ENCODE measurements at places on chromosomes 16 and 17.
A peak's percentile ranks its signal among the peaks of the same experiment; 100 is the strongest.

- DNase-seq: no peak
These were observed 13.4 kb downstream of the RTN4RL1 start for GRCh38 chr17:2011411-2012371.

DNA sequence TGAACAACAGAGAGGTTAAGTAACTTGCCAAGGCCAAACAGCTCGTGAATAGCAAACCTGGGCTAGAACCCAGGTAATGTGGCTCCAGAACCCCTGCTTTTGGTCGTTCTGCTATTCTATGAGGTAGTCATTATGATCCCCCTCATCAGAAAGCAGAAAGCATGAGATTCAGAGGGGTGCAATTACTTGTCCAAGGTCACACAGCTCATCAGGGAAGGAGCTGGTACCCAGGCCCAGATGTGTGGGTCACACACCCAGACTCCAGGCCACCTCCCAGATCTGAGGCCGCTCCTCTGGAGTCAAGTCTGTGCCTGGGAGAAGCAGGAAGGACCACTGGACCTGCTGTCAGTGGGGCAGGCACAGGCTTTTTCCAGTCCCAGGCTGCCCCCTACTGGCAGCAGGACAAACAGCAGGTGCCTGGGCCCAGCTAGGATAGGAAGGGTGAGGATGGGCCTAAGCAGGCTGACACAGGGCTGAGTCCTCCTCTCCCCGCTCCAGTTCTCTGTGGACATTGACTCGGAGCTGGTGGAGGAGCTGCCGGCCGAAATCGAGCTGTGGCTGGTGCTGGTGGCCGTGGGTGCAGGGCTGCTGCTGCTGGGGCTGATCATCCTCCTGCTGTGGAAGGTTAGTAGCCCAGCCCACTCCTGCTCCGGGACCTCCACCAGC, 7.8 kb upstream of the PDK2 start:
- DNase-seq: peak; percentile 74

GRCh38 chr16:21614896-21615295, 15.5 kb downstream of the METTL9 start:
- DNase-seq: no peak

GRCh38 chr16:8878523-8878911, 3.6 kb upstream of the LITAFD start:
- no peak for DNase-seq

- DNase-seq: no peak
These were observed 10.3 kb downstream of the CENPV start for GRCh38 chr17:16342979-16343378.

DNA sequence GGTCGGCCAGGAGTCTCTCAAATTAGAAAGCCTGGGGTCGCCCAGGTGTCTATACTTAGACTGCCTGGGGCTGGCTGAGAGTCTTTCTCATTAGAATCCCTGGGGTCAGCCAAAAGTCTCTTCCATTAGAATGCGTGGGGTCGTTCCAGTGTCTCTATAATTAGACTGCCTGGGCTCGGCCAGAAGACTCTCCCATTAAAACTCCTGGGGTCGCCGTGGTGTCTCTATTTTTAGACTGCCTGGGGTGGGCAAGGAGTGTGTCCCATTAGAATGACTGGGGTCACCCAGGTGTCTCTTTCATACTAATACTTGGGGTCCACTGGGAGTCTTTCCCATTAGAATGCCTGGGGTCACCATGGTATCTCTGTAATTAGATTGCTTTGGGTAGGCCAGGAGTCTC, 2227.7 kb downstream of the TP53TG3F start:
- no peak for DNase-seq

GRCh38 chr17:66276328-66276937, 26.0 kb upstream of the PRKCA start:
- peak; percentile 22 for DNase-seq

DNA sequence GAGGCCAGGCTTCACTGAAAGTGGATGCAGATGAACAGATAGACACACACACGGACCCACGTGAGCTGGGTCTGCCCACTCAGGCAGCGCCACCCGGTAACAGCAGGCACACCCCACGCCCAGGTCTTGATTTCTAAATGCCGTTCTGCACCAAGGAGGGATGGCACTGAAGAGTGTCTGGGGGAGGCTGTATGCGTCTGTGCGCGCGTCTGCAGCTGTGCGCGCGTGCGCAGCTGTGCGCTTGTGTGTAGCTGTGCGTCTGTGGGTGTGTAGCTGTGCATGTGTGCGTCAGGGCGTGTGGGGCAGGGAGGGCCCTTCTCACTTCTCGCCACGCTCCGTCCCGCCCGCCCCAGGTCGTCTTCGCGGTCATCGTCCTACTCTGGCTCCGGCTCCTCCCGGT, 15.5 kb upstream of the IL17C start:
- no peak for DNase-seq

GRCh38 chr17:7555320-7555948, 3.1 kb upstream of the TNFSF13 start:
- DNase-seq: no peak

GRCh38 chr16:17342031-17342430, 128.7 kb downstream of the XYLT1 start:
- DNase-seq: no peak

DNA sequence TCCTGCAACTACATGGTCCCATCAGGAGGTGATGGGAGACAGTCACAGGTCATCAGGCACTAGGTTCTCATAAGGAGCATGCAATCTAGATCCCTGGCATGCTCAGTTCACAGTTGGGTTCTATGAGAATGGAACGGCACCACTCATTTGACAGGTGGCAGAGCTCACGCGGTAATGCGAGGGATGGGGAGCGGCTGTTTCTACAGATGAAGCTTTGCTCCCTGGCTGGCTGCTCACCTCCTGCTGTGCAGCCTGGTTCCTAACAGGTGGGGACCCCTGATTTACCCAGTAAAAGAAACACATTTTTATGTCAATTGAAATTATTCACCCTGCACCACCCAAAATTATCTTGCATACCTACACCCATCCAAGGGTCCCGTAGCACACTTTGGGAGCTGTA, 42.7 kb upstream of the ZNHIT3 start:
- DNase-seq: no peak

- no peak for DNase-seq
These were observed 18.7 kb downstream of the HLF start for GRCh38 chr17:55283256-55283965.
